ENCODE measurements at places on chromosomes 13 and 19.

DNA sequence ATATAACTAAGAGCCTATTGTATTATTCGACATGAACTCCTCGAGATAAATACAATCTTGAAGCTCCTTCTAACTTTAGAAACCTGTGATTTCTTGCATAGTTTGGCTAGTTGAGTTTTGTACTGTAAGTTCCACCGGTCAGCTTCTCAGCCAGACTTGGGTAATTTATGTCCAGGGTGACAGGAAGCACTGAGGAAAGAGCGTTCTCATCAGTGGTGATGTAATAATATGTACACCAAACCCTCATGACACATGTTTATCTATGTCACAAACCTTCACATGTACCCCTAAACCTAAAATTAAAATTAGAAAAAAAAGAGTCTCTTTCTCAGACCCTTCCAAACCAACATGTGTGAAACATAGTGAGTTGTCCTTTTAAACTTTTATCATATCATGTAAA, 205.7 kb downstream of the KCNRG start:
- DNase-seq: no peak

DNA sequence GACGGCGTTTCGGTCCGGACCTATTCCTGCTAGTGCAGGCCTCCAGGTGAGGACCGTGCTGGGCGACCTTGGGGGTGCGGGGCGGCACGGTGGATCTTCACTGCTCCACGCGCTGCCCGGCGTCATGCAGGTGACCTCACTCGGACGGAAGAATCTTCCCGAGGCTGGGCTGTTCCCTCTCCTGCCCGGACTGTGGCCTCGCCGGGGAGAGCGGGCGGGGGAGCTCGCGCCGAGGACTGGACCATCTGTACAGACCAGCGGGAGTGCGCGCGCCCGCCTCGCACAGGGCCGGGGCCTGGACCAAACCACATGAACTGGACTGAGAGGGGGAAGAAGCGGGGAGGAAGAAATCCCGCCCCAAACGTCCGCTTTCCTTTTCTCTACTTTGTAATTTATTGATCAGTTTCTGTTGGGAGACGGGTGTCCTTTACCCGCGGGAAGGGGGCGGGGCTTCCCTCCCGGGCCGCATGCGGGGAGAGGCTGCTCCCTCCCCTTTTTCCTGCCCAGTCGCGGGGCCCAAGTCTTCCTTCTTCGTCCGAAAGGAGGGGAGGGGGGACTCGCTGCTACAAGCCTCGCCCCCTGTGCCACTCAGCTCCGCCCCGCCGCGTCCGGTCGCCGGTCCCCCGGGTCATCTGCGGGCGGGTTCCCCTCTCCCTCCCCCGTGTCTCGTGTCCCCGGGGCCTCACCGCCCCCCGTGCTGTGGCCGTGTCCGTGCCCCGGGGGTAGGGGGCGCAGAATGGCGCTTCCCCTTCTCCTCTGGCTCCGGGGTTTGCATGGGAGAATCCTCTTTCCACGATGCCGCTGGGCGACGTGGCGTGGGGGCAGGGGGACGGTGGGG, 4.9 kb downstream of the HRC start:
- peak; percentile 87 for DNase-seq

- DNase-seq: no peak
Measured at GRCh38 chr13:73998631-73999030, 135.6 kb downstream of the KLF12 start.

GRCh38 chr13:57636816-57637215, 5.3 kb downstream of the PCDH17 start:
- DNase-seq: no peak

DNA sequence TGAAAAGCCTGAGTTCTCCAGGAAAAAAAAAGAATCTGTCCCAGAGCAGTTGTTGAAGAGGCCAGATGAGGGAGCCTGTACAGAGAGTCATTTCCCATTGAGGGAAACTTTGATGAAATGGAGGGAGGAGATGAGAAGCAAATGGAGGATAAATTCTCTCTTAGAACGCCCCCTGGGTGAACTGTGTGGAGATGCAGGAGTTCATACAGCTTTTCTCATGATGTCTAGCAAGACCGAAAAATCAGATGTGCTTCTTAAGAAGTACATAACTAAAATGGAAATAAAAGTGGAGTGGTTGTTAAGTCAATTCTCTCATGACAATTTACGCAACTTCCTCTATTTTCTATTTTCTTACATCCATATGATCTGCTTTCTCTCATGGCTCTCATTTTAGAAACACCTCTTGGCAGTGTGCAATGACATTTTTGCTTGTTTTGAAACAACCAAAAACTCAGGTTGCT, 1263.1 kb downstream of the PCDH9 start:
- peak; percentile 37 for DNase-seq

DNA sequence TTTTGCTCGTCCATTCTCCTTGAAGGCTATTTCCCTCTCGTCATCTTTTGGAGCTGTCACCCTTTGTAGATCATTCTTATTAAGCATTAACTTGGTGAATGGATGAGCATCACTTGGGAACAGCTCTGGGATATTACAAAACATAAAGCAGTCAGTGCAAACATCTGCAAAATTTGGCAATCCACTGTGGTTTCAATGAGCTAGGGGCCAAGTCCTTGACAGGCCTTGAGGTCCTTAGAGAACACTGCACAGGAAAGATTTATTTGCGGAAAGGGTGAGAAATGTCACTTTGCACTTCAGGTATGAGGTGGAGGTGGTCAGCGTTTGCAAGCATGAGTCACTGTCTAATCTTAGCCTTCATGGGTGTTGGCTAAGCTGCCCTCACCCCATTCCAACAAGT, 239.7 kb upstream of the MAB21L1 start:
- DNase-seq: no peak

DNA sequence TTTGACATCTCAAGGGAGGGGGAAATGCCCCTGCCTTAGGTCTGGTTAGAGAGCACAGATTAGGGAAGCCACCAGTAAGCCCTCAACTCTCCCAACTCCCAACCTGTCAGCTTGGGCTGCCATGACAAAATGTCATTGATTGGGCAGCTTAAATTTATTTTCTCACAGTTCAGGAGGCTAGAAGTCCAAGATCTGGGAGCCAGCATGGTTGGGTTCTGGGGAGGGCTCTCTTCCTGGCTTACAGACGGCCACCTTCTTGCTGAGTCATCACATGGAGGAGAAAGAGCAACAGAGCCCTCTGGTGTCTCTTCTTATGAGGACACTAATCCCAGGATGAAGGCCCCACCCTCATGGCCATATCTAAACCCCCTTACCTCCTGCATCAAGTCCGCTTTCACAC, 24.2 kb downstream of the C19orf12 start:
- DNase-seq: no peak

DNA sequence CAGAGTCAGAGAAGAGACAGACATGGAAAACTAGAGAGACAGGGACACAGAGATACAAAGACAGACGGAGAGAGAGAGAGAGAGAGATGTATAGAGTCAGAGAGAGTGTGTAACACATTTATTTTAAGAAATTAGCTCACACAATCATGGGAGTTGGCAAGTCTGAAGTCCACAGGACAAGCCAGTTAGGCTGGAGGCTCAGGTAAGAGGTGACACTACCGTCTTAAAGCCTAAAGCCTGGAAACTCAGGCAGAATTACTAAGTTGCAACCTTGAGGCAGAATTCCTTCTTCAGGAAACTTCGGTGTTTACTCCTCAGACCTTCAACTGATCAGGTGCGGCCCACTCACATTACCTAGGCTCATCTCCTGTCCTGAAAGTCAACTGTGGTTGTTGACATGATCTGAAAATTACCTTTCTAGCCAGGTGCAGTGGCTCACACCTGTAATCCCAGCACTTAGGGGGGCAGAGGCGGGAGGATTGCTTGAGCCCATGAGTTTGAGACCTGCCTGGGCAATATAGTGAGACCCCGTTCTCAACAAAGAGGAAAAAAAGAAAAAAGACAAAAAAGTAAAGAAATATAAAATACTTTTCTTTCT, 2.8 kb upstream of the TNFSF14 start:
- no peak for DNase-seq

DNA sequence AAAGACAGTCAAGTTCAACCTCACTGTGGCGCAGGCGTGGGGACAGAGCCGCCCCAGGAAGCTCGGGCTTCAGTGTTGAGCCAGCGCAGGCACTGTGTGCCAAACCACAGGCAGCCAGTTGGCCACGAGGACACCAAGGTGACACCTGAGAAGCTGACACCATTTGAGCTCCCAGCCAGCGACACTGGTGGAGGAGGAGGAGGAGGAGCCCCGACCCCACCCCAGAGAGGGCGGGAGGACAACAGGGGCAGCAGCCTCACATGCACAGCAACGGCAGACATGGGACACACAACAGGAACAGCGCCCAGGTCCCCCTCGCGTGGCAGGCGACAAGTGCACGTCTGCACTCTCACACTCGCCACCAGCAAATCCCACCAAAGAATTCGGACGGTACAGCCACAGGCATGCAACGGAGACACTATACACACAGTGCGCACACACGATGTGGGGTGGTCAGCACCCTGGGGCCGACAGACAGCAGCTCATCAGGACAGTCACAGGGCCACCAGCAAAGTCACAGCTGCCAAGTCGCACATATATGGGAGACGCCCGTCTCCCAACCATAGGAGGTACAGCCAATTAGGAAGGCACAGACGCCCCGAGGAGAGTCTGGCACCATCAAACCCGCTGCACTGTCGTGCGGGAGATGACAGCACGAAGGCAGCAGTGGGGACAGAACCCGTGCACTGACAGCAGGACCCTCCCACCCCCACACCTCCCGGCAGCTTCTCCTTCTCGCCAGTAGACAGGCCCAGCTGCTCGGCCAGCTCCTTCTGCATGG, 3.4 kb downstream of the EIF3G start:
- DNase-seq: peak; percentile 33

DNA sequence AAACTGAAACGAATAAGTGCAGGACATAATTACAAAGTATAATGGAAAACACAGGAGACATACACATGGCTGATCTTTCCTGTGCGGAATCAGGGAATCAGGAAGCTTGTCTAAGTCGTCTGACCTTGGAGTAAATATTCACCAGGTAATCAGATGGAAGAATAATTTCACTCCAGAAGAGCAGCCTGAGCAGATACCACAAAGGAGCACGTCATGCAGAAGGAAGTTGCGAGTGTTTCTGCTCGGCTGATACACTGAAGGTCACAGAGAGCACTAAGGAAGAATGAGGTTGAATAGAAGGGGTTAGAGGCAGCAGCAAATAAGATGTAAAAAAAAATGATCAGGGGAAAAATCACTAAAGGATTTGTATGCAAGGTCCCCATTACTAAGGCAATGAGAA, 122.3 kb upstream of the GPC6 start:
- no peak for DNase-seq

- no peak for DNase-seq
Measured at GRCh38 chr13:110450016-110450900, 111.3 kb downstream of the RAB20 start.

GRCh38 chr19:13841962-13842290, 35.0 kb upstream of the NANOS3 start:
- DNase-seq: no peak

GRCh38 chr19:16040642-16041041, 35.7 kb upstream of the TPM4 start:
- no peak for DNase-seq

DNA sequence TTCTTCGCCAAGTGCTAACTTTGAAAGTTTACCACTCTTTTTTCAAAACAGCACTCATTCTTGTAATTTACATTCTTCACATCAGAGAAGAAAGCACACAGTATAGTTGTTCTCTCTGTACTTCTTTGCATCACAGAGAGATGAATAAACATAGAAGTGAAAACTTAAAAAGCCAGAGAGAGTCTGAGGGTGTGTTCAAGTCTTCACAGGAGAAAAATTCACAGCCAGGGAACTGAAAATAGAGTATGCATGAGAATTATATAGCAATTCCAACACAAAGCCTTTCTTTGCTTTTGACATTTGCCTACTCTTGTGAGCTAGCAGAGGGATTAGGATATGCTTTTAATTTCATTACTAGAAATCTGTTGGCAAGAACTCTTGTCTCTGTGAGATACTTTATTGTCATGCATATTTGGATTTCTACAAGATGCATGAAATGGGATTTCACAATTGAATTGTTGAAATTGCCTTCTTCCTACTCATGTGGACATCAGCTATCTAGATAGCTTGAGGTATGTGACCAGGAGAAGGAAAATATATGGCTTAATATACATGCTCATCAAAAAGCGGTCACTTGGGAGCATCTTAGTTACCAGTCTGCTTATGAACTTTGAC, 166.1 kb downstream of the SLC7A1 start:
- DNase-seq: no peak

DNA sequence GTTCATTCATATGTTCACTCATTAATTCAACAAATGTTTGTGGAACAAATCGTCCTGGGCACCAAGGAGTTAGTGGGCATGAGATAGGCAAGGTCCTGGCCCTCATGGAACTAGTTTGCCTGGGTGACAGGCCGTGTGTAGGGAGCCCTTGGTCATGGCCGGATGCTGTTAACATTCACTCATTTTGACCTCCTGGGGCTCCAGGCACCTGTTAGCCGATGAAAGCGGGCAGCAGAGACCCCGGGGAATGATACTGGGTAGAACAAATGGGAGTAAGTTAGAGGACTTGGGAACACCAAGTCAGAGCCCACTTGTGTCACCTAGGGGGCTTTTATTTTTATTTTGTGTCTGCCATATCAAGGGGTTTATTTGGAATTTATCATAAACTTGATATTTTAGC, 6.6 kb downstream of the MED25 start:
- DNase-seq: no peak

DNA sequence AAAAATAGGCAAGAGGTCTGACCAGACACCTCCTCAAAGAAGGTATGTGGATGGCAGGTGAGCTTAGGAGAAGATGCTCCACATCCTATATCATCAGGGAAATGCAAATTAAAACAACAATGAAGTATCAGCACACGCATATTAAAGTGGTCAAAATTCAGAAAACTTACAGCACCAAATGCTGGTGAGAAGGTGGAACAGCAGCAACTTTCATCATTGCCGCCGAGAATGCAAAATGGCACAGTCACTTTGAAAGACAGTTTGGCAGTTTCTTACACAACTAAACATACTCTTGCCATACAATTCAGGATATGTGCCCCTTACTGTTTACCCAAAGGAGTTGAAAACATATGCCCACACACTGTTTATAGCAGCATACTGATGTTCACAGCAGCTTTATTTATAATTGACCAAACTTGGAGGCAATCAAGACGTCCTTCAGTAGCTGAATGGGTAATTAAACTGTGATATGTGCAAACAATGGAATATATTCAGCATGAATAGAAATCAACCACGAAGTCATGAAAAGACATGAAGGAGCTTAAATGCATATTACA, 22.5 kb downstream of the OR10H4 start:
- DNase-seq: no peak

DNA sequence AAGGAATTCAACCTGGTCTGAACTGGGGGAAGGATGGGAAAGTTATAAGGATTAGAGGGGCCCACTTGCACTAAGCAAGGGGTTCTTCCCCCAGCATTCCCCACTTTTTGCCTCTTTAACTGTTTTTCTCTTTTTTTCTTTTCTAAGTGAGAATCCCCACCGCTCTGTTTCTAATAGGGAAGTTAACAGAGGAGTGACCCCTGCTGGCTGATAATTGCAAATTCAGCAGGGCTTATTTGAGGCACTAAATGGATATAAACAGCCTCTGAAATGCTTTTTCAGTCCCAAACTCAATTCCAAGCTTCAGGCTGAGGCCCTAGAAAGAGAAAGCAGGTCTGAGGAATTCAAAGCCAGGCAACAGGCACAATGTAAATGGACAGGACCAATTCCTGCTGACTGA, 38.2 kb upstream of the CEACAM21 start:
- DNase-seq: no peak

- peak; percentile 53 for DNase-seq
Measured at GRCh38 chr19:56837004-56837403, 3.5 kb downstream of the PEG3 start.

GRCh38 chr19:53532362-53532761, 5.6 kb upstream of the ZNF331 start:
- DNase-seq: no peak

All from D341Med (cell line).